ENCODE measurements at places on chromosomes 1 and 21.

GRCh38 chr1:27981145-27981544 is 21.4 kb downstream of the XKR8 start:
- no peak for DNase-seq

- peak; percentile 50 for DNase-seq
Measured at GRCh38 chr21:16116798-16117197, 387.0 kb downstream of the USP25 start.

DNA sequence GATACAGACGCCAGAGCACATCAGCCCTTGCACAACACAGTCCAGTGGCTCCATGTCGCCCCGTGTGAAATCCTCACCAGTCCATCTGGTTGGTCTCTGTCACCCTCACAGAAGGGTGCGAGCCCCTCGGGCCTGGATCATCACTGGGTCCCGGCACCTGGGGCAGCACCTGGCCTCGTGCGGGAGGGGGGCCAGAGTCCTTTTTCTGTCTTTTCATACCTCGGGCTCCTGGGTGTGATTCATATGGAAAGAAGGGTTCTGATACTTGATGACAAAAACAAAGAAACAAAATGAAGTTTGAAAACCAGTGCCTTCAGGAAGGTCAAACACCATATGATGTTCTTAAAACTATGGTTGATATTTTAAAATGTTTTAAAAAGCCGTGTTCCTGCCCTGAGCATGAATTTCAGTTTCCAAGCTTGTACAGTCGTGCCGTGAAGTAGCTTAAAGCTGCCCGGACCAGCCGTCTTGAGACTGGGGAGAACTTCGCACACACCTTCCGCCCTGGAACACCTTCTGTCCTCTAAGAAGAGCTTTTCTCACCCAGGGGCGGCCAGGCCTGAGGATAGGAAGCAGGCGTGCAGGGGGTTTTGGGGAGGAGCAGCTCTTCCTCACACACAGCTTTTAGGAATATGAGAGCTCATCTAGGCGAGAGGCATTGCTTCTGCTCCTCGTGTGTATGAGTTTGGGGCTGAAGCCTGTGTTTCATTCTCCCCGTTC is 35.2 kb downstream of the SLC37A1 start:
- no peak for DNase-seq

DNA sequence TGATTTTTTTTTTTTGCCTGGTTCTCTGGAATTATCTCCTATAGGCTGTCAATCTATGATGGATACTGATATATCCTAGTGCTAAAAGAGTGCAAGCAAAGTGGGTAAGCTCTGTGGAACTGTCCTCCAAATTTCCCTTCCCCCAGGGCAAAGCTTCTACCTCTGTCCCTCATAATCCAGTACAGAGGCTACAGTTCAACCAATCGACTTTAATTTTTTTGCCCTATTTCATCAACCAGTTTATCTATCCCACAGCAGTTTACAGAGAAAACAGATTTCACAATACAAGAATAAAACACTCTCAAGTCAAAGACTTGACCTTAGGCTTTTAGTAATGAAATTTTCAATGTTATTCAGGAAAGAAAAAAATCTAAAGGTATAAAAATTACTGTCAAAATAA is 13.9 kb downstream of the PUM1 start:
- DNase-seq: peak; percentile 36

DNA sequence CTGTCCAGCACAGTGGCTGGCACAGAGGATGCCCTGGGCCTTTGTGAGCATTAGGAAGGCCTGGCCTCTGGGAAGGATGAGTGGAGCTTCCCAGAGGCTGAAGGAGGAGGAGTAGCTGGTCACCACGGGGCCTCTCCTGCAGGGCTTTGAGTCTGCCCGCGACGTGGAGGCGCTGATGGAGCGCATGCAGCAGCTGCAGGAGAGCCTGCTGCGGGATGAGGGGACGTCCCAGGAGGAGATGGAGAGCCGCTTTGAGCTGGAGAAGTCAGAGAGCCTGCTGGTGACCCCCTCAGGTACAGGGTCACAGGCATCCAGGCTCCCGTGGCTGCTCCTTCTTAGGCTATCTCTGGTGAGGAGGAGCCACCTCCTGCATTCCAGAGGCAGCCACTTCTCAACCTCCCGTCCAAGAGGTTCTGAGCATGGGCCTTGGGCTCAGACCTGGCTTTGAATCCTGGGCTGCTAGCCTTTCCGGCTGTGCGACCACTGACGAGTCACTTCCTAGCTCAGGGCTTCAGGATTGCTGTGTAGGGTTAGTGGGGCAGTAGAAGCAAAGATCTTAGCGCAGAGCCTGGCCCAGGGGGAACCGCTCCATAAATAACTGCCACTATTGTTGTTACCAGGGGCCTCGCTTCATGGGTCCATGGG is 14.0 kb downstream of the SESN2 start:
- no peak for DNase-seq

DNA sequence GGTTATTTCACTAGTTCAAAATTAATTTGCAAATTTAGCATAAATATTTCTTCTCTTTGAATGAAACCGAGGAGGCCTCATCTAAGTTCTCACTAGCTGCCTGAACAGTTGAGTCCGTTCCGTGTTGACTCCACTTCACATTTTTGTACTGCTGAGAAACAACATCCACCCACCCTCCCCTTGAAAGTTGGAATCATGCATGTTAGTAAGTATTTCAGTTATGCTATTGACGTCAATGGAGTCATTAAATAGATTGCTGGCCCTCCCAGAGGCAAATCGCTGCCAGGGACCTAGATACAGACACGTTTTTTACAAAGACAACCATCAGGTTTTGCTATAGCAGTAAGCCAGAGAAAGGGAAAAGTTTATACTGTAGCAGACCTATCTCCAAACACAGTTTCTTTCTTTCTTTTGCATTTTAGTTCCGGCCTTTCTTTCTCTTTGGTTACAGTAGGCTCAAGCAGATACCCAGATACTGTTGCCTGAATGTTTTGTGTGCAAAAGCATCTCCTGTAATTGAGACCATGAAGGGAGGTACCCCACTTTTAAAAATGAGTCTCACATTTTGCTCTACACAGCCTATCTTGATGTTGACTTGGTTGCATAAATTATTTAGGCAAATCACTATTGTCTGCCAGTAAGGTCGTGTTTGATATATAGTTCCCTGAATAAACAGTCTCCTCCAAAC is 262.6 kb upstream of the SGIP1 start:
- DNase-seq: peak; percentile 98

DNA sequence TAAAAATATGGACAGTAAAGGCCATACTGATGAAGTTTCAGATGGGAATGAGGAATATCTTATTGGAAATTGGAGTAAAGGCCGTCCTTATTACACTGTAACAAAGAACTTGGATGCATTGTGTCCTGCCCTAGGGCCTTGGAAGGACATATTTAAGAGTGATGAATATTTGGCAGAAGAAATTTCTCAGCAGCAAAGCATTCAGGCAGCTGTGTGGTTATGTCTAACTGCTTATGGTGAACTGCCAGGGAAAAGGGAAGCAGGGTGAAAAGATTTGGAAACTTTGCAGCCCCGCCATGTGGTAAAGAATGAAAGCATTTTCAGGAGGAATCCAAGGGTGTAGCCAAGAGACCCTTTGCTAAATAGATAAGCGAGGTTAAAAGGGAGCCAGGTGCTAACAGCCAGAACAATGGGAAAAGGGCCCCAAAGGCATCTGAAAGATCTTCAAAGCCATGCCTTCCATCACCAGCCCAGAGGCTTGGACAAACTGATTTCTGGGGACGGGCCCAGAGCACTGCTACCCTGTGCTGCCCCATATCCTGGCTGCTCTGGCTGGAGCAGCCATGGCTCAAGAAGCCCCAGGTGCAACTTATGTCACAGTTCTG is 200.0 kb downstream of the PTPRU start:
- DNase-seq: no peak

GRCh38 chr1:229262239-229262638 is 8.7 kb upstream of the RAB4A start:
- no peak for DNase-seq

DNA sequence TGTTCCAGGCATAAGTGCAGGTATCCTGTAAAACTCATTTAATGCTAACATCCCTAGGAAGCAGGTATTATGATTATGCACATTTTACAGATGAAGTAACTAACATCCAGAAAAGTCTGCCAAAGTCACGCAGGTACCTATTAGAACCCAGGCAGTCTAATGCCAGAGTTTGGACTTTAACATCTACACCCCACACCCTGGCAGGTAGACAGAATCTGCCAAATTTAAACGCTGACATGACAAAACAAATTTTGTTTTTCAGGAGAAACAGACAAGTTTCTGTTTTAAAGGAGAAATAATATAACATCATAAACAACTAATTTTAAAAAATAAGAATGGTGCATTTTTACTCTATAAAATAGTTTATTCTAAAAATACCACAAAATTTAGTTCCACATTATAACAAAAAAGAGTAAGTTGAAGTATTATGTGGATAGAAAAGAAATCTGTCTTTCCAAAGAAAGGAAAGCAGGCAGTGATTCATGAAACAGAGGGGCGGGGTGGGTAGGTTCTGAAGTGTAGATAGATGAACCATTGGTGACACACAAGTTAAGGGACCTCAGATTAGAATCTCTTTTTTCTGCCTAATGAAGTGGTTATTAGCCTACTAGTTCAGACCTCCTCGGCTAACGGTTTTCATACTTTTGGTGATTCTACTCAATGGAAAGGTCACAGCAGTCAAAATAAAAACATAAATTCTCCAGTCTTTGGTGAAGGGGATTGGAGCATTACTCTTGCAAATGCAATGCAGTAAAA is 1.7 kb downstream of the ASPM start:
- DNase-seq: peak; percentile 59

GRCh38 chr1:201450721-201451291 is 18.2 kb downstream of the PHLDA3 start:
- DNase-seq: peak; percentile 89

- no peak for DNase-seq
Measured at GRCh38 chr1:158039380-158039779, 45.9 kb downstream of the KIRREL1 start.

GRCh38 chr1:190478149-190479049 is 735 bp upstream of the BRINP3 start:
- peak; percentile 62 for DNase-seq

DNA sequence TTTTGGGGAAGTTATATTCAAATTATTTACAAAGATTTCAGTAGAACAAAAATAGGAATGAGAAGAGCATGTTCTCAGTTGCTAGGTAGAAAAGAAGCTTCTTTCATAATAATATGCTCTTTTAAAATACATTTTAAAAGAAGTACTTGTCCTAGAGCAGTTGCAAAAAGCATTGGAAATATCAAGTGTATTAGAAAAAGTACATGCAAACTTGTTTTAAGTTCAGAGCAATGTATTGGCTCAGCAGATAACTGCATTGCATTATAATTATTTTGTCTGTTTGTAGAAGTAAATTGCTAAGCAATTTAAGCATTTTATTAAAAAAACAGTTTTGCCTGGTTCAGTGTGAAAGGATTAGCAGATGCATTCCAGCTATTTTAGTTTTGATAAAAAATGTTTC is 806.4 kb downstream of the USP25 start:
- no peak for DNase-seq

- DNase-seq: no peak
Measured at GRCh38 chr1:159152031-159152430, 19.4 kb upstream of the CADM3 start.

- no peak for DNase-seq
Measured at GRCh38 chr1:11046270-11046566, 821 bp downstream of the MASP2 start.

DNA sequence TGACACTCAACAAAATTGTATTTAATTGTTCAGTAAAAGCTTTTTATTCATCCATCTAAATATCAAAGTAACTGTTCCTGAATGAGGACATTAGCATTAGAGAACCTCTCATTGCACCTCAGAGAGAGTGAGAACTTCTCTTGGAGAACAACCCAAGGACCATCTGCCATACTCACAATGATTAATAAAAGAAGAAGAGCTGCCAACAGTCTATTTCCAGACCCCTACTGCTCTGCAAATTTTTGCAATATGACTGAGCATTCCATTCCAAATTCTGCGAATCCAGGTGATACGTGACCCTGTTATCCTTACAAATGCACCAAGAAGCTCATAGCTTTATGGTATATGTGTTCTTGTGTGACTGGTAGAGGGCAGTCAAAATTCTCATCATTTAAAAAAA is 422.5 kb downstream of the NEGR1 start:
- no peak for DNase-seq

DNA sequence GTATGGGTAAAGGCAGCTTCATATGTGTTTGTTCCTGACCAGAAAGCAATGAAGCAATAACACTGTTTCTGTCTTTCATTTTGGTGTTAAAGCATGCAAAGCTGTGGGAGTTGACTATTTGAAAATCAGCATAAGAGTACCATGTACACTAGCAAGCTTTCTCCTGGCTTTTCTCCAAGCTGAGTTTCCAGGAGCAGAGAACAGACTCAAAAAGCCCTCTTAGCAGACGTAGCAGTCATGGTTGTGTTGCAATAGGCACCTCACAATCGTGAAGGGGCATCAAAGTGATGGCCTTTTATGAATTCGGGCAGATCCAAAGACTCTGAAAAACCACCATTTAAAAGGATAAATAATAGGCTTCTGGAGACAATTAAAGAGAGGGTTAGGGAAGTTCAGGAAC is 159.7 kb downstream of the PTGER3 start:
- peak; percentile 64 for DNase-seq

DNA sequence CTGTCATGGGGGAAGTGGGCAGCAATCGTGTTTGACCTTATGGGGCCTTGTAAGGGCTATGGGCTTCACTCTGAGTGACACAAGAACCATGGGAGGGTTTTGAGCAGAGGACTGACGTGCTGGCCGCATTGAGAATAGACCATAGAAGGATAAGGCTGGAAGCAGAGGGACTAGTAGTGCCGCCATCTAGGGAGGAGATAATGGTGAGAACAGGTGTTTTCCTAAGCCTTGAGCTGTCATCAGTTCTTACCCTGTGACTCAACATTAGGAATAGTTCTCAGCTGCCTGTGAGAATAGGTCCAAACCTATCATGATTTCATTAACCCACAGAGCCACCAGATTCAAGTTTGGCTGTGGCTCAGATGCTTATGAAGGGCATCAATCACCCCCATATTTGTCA is 228.5 kb downstream of the CACNA1E start:
- DNase-seq: no peak

- no peak for DNase-seq
Measured at GRCh38 chr1:46173361-46173856, 1.5 kb upstream of the TSPAN1 start.

DNA sequence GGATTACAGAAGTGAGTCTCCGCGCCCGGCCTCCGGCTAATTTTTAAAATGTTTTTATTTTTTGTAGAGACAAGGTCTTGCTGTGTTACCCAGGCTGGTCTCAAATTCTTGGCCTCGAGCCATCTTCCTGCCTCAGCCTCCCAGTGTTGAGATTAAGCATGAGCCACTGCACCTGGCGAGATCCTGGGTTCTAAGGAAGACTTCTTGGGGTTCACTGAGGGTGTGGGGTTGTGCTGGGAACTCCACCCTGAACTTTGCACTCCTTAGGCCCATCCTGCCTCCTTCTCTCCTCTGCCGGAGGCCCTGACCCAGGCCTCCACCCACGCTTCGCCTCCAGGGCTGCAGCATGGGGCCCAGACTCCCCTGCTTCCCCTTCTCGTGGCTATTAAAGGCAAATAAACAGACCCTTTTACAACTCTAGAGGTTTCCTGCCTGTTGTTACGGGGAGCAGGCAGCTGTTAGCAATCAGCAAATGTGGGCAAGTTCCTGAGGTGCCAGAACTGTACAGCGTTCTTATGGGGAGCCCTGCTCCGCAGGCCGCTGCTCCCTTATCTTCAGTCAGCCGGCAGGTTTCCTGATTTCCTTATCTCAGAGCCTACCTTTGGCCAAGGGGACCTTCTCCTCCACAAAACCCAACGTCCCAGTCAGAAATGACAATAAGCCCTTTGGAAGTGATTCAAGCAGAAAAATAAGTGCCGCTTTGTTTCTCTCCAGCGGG is 41.0 kb upstream of the LIN9 start:
- no peak for DNase-seq

All from adipocyte (in vitro differentiated cells).